ENCODE measurements at places on chromosomes 5 and 9.

DNA sequence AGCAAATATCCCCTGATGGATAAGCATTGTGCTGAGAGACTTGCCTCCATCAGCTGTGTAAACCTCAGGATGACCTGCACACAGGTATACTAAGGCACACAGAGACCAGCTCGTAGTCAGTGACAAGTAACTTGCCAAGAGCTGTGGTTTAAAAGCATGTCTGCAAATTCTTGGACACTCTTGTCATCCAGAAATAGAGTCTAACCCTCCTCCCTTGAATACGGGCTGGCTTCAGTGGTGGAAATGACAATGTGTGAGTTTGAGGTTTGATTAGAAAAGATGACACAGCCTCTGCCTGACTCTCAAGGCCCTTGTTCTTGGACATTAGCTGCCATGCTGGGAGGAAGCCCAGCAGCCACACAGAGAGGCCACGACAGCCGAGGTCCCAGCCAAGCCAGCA is 114.4 kb downstream of the GADD45G start:
- no peak for DNase-seq

GRCh38 chr5:136162008-136162407 is 29.4 kb downstream of the SMAD5 start:
- DNase-seq: no peak

DNA sequence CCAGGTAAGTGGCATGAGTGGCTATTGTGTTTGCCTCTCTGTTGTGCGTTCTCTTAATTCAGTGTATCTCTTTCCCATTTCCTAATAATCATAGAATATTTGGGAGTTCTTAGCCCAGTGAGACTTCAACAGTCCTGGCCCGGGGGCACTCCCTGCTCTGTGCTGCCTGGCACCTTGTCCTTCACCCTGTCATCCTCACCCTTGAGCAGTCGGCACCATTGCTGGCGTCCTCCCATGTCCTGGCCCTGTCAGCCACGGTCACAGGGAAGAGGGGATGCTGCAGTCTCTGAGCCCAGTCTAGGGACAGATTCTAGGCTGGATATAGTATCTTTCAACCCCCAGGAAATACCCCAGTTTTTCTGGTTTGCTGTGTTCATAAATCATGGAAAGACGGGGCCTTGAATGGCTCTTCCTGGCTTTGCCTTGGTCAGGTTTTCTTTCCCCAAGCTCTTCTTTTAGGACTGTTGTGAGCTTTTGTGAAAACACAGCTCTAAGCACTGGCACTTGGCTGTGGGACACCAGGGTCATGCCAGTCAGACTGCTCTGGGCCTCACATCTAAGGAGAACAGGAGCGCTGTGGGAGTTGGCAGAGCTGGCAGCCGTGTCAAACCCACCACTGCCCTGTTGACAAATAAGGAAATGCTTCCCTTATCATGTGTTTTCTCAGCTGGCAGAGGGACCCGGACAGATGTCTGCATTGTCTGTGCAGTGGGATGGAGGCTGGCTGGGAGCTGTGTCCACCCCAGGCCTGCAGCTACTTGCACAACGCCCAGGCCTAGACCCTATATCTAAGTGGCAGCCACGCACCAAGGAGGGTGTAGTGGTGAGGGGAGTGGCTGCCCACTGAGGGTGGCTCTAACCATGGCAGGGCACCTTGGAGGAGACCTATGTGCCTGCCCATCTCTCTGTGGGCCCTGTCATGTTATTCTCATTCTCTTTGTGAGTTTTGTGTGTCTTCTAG is 378.6 kb downstream of the ICE1 start:
- no peak for DNase-seq

- DNase-seq: peak; percentile 8
Measured at GRCh38 chr5:72107901-72108201, 576 bp downstream of the MAP1B start.

- DNase-seq: no peak
Measured at GRCh38 chr9:90890146-90890810, 88.7 kb downstream of the SYK start.

GRCh38 chr9:4686112-4686511 is 6.7 kb downstream of the CDC37L1 start:
- no peak for DNase-seq

DNA sequence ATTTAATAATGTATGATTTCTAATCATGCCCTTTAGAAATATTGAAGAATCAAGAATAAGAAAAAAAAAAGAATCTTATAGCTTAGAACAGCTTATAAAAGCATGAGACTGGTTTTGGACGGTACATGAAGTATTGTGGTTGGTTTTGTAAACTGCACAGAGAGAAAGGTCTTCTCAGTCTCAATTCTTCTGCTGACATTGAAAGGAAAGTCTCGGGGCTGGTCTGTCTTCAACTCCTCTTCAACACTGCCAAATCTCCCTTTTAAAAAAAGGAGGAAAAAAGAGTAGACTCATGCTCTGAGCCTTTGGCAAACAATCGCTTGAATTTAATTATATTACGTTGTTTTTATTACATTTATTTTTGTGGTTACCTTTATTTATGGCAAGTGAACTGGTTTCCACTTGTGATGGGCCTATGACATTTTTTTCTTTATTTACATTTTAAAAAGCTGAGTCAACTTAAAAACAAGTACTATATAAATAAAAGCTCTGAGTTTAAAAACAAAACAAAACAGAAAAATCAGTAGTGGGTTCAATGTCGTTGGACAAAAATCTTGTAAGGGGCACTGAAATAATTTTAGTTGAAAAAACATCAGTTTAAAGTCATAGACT is 32.8 kb upstream of the EBF1 start:
- DNase-seq: no peak

- no peak for DNase-seq
Measured at GRCh38 chr9:32939576-32939975, 61.9 kb downstream of the APTX start.

- DNase-seq: no peak
Measured at GRCh38 chr5:113233606-113234005, 201.2 kb downstream of the TSSK1B start.

DNA sequence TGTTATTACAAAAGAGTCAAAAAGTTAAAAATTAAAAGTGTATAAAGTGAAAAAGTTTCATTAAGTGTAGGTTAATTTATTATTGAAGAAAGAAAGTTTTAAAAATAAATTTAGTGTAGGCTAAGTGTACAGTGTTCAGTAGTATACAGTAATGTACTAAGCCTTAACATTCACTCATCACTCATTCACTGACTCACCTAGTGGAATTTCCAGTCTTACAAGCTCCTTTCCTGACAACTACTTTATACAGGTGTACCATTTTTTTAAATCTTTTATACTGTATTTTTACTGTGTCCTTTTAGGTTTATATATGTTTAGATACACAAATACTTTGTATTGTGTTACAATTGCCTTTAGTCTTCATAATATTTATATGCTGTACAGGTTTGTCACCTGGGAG is 530.2 kb upstream of the FAM174A start:
- no peak for DNase-seq

- no peak for DNase-seq
Measured at GRCh38 chr9:135772056-135772646, 70.2 kb downstream of the KCNT1 start.

DNA sequence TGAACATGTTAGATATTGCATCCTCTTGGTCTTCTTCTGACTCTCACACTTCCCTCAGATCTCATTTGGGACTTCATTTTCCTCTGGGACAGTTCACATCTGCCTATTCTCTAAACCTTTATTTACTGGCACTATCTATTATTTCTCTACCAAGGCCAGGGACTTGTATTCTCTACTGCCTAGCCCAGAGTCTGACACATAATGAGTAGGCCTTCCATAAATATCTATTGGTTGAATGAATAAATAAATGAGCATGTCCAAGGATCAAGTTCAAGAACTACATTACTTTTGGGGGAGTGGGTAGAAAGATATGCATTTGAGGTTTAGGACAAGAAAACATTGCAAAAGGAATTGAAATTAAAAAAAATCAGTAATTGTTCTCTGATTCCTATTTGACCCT is 250.3 kb downstream of the TRIM32 start:
- DNase-seq: no peak

DNA sequence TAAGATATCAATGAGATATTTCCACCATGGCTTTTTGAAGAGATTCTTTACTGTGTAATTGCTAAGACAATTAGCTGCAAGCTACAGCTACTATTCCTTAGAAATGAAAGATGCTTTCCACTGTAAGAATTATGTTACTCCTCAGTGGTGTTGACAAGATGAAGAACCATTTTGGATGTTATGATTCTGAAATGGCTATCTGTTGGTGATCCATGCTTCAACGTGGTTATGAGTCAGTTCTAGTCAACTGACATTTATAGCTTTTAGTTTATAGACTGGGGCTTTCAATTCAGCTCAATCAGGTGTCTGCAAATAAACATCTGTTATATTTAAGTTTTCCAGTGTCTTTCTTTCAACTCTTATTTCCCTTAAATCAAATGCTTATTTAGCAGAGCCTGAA is 93.7 kb downstream of the SGCD start:
- DNase-seq: no peak

DNA sequence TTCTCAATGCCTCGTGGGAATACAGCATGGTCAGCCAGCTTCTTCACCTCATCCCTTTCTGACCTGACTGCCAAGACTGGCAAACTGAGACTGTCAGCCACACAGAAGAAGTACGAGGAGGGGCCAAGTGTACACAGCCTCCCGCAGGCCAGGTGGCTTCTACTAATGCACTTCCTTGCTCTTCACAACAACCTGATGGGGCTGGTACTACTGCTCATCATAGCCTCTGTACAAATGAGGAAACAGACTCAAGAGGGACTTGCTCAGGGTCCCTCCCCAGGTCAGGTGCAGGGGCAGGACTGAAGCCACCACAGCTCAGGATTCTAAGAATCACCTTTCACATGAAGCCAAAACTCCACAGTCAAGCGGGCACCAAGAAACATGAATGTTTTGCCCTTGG is 21.3 kb downstream of the NIPAL4 start:
- no peak for DNase-seq

- DNase-seq: no peak
Measured at GRCh38 chr5:130555429-130555828, 609.6 kb downstream of the HINT1 start.

GRCh38 chr5:28415791-28416443 is 1377.5 kb upstream of the CDH9 start:
- no peak for DNase-seq
